Muscle of leg (tissue), 16 donors: ENCODE measurements at places on chromosomes 12 and 14. TPM values are rescaled to one million over a fixed set of nuclear protein-coding genes. Genes with fewer than 3 reads are reported as not detected.

RPGRIP1 gene
- 0.18 TPM for total RNA-seq

GRCh38 chr14:95045106-95045701 lies 112.1 kb downstream of the DICER1 start:
- DNase-seq, result no peak

SOAT2 gene
- 0.04 TPM for total RNA-seq

OR6C2 gene
- not detected for total RNA-seq

DNA sequence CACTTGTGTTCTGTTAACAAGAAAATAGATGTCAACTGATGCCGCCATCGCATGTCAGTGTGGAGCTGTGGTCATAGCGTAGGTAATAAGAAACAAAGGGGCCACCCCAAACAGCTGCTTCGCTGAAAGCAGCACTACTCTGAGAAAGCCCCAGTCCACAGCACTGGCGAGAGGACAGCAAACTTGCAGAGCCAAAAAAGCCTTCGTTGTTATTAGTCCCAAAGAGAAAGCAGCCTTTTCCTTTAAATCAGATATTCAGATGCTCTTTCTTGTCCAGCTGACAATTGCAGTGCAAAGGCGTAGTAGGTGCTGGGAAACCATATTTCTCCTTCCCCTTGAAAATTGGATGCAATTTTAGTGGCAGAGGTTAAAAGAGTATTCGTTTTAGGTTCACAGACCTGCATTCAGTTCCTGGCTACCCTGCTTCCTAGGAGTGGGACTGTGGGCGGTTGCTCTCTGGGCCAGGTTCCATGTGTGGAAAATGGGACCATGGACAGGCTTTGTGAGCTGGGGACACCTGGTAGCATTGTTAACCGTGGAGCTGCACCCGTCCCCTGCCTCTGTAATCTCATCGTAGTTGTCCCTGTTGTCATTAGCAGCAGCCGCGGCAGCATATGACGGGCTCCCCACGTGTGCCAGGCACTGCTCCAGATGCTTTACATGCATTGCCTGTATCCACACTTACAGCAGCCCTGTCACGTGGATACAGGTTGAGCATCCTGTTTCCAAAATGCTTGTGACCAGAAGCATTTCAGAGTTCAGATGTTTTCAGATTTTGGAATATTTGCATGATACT lies 54.2 kb downstream of the ELK3 start:
- peak; percentile 78 for DNase-seq

GRCh38 chr12:100920493-100920892 lies 125.9 kb downstream of the ANO4 start:
- no peak for DNase-seq

- DNase-seq, result no peak
These were observed 49.2 kb upstream of the CCND2 start for GRCh38 chr12:4224206-4224889.

SLC35E3 gene
- 11.0 TPM for total RNA-seq

DNA sequence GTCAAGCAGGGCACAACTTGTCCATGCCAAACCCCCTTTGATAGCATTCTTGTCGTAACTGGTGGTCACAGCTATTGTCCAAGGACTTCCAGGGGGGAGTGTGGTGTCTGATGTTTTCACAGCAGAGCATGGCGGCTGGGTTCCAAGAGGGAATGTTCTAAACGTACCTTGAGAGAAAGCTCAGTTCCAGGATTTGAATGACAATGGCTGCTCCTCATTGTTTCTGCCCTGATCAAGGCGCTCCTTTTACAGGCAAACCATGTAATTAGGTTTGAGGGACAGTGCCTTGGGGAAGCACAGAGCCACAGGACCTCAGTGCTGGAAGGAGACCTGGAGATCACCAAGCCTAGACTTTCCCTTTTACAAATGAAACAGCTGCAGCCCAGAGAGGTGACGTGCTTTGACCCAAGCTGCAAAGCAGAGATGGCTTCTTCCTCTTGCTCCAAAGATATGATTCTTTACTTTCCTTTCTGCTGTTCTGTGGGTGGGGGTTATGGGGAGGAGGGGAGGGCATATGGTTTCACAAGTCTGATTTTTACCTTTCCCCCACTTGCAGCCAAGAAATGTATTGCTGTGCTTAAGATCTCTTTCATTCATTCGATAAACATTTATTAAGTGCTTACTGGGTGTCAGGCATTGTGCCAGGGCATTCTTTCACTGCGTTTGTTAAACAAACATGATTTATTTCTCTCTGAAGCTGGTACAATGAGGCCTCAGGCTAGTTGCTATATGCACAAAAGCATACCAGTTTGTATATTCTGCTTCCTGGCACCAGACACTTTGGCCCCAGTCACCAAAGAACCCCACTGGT lies 172.8 kb downstream of the KTN1 start:
- DNase-seq, result no peak

DNA sequence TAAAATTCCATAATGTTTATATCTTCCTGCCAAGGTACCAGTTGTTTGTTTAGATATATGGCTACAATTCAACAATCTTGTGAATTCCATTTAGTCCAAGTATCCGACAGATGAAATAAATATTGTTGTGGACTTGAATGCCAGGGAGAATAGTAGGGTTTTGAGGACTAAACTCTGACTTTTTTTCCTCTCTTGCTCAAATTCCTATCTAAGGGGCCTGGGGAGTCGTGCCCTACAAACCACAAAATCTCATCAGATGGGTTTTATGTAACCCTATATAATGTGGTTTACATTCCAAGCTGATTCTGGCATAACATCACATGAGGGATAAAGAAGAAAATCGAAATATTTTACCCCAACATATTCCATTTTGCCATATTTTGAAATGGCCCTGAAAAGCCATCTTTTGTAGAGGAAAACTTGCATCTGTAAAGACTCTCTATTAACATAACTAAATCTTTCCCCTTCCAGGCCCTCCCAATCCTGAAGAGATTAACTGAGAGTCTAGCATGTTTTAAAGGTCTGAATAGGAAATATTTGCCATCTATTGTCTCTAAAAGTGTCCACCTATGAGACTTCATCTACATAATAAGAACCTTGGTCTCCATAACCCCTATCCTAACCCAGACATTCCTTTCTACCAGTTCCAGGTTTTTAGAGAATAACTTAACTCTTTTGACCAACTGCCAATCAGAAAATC lies 184.7 kb upstream of the KITLG start:
- no peak for DNase-seq

DNA sequence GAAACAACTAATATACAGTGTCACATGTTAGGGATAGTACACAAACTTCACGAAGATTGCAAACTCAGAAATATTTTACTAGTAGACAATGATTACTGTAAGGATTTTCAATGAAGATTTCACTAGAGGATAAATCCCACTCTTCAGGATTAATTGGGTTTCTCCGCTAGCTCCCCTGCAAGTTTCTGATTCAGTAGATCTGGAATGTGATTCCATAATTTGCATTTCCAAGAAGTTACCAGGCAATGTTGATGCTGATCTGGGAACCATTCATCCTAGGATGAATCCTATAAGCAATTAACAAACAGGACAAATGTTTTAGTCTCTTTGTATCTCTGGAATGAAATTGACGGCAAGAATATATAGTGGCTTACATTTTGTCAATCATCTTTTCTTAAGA lies 272.4 kb downstream of the ALX1 start:
- DNase-seq, result no peak

DNA sequence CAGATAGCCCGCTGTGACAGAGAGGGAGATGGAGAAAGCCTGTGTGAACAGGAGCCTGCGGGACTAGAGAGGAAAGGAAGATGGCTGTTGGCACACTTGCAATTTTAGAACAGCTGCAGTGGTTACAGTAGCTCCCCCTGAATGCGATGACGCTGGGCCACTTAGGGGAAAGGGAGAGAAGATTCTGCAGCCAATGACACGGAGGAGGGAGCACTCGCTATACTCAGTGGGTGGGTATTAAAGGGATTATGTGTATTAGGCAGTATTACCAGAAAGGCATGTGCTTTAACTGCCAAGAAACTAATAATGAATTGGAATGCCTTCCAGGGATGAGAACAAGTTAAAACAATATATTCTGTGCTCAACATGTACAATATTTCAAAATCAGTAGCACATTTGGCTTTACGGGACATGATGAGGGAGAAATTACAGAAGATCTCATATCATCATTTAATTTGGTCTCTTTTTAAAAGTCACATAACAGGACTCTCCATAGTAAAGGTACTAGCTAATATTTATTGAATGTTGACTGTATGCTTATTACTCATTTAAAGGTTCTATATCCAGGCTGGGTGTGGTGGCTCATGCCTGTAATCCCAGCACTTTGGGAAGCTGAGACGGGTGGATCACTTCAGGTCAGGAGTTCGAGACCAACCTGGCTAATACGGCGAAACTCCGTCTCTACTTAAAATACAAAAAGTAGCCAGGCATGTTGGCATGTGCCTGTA lies 35.9 kb upstream of the FOS start:
- DNase-seq, result peak; percentile 99

GRCh38 chr12:51242876-51243275 lies 4.2 kb downstream of the DAZAP2 start:
- peak; percentile 32 for DNase-seq

DNA sequence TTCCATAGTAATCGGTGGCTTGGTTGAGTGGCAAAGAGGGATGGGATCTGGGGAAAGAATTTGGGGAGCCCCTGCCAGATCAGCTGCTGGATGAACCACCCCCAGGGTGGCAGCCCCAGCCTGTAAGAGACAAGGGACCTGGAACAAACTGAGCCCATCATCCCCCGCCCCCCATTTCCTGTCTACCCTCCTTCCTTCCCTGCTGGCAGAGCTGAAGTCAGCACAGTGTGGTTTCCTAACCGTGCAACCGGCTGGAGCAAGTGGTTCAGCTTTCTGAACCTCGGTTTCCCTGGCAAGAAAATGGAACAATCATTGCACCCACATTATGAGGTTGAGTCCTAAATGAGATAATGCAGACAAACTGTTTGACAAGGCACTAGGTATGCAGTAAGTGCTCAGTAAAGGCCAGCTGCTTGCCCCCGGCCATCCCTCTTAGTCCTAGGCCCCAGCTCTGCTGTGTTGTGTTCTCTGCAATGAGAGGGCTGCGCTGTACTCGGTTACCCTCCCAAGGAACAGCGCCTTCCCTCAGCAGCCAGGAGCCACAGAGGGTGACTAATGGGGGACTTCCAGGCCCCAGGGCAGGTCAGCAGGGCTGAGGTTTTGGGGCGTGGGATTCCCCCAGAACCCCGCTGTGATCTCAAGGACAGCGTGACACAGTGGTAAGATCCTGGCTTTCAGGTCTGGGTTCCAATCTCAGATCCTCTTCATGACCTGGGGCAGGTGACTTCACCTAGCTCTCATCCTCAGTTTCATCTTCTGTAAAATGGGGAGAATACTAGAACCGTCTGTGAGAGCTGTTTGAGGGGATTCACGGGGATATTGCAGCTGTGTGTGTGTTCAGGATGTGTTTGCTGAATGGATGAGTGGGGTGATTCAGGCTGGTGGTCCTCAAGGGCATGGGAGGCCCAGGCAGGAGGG lies 16.5 kb downstream of the SELPLG start:
- no peak for DNase-seq

RERGL gene
- 0.49 TPM for total RNA-seq
